CD4-positive, alpha-beta T cell treated with Interleukin-2 at 100 ng/mL for 4 hours (primary cell): ENCODE measurements at places on chromosomes 11 and 22.
A peak's percentile ranks its signal among the peaks of the same experiment; 100 is the strongest.

DNA sequence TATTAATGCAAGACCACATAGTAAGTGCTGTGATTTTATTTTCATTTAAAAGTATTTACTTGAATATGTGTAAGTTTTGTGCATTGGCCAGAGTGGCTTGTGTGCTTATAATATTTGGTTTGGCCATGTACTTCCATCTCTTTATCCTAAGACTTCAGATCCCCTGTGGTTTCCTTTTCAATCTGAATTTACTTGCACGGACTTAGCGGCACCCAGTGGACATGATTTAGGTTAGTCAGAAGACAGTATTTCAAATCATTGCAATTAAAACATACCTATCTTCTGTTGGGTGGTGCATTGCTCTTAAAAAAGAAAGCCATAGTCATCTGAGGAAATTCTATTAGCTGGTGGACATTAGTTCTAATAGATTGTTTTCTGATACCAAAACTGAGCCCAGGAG lies 30.7 kb downstream of the PIWIL4 start:
- DNase-seq, result no peak

DNA sequence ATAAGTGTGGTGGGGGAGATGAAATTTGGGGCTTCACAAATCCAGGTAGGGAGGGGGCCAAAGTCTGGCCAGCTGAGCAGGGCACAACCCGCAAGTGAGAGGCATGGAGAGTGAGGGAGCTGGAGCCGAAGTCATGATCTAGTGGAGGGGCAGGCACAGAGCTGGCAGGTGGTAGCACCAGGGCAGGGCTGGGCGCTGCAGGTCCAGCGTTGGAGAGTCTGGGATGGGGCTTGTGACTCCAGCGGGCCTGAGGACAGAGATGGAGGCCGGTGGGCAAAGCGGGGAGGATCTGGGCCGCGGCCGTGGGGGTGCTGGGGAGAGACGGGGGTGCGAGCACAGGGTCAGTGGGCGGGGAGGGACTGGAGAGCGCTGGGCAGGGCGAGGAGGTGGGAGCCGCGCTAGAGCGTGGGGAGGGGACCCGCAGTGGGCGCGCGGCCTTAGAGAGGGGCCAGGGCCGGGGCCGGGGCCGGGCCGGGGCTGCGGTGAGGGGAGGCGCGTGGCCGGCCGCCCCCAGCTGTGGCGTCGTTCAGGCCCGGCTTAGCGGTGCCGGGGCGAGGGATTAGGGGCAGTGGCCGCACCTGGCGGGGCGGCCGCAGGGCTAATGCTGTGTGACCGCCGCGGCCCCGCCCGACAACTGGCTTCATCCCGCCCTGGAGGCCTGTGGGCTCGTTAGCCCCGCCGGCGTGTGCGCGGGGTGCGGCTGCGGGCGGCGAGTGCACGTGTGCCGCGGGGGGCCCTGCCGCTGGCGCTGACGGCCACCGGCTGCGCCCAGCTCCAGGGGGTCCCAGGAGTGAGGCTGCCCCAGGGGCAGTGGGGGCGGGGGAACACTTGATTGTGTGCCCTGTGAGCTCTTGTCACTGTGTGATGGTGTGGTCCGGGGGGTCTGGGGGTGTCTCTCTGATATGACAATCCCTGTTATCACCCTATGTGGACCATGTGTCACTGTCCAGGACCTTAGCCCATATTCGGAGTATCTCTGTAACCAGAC lies 23.6 kb upstream of the MYOD1 start:
- no peak for DNase-seq

DNA sequence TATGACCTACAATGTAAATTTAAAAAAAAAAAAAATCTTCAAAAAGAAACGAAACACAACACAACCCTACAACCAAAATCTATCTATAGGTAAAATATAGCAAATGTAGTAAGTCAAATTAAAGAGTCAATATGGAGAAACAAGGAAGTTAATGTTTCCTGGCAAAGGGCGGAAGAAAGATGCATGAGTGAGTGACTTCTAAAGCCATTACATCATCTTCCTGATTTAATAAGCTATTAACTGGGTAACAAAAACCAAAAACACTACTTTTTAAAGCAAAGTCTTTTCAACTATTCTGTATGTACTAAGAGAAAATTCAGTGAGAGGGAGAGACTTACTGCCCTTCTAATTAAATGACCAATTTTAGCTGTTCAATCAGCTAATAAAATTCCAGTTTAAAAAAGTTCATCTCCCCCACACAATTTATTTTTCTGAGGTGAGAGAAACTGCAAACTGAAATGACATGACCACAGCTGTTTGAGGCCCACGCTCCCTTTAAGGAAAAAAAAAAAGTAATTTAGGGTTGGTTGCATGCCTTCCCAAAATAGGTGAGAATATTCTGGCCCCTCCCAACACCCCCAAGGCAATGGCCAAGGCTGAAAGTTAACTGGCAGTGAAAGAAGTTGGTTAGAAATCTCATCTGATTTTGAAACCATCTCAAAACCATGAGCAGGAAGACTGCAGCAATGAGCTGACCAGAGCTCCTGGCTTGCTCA lies 5.9 kb downstream of the SF1 start:
- DNase-seq, result no peak

GRCh38 chr22:25758316-25758715 lies 16.3 kb downstream of the MYO18B start:
- no peak for DNase-seq

GRCh38 chr22:31083923-31084810 lies 3.0 kb downstream of the SMTN start:
- DNase-seq, result no peak

- peak; percentile 44 for DNase-seq
Observed at GRCh38 chr22:50545522-50546325, at the start of gene KLHDC7B. TSS of gene KLHDC7B (plus strand) at chr22:50545899. CDS start at chr22:50546244, 345 bp downstream.

GRCh38 chr11:63763496-63764339 lies 4.9 kb downstream of the ZFTA start:
- no peak for DNase-seq

DNA sequence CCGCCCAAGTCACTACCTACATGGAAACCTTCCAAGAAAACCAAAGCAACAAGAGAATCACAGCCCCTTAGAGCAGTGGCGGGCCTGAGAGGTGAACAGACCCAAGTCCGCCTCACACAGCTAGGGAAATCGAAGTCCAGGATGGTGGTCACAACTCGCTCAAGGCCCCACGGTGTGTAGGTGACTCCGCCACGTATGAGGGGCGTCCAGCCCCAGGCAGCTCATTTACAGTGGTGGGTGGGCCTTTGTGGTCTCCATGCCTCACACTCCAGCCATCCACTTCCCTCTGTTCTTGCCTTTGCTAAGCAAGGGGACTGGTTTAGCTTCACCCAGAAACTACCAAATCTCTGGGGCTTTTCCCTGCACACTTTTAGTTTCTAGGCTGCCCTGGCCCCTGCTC lies 9.7 kb upstream of the TCF20 start:
- DNase-seq, result no peak

GRCh38 chr11:33476945-33477606 lies 219.9 kb downstream of the HIPK3 start:
- no peak for DNase-seq

DNA sequence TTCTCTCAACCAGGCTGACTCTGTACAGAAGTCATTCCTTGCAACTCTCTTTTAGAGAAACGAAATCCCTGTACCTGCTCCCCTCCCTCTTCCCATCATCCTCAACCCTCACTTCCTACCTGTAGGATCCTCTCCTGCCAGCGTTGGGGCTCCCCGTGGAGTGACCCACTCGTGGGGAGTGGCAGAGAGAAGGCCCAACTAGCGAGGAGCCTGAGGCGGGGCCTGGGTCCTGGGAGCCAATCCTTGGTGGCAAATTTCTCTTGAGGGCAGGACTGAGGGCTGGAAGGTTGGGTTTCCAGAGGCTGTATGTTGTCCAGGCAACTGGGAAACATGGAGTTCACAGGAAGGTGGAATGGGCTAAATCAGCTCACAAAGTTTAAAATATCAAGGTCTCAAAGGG lies 10.4 kb downstream of the NHERF4 start:
- no peak for DNase-seq

- DNase-seq, result no peak
Observed at GRCh38 chr11:112877581-112877980, 83.6 kb upstream of the NCAM1 start.

GRCh38 chr11:44574610-44575287 lies 9.3 kb downstream of the CD82 start:
- DNase-seq, result peak; percentile 53

GRCh38 chr11:62233730-62234129 lies 8.3 kb upstream of the SCGB1D2 start:
- no peak for DNase-seq

- no peak for DNase-seq
Observed at GRCh38 chr11:96332126-96332771, 10.7 kb downstream of the MAML2 start.

- DNase-seq, result no peak
Observed at GRCh38 chr11:72770799-72771198, 18.6 kb upstream of the ARAP1 start.

DNA sequence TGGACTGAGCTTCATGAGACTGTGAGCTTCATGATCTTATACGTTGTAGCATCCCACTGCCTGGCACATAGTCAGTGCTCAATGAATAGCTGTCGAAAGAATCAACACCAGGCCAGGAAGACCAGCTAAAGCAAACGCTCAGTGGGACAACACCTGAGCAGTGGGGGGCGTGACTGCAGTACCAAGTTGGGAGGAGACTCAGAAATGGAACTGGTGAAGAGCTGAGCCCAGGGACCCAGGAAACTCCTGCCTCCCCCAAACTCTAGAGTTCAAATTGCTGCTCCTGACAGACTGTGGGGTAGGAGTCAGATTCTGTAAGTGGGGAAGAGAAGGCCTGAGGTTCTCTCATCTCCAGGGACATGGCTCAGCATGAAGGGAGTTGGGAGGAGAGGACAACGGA lies 59.3 kb downstream of the MORC2 start:
- DNase-seq, result no peak

GRCh38 chr22:41260871-41261270 lies 20.1 kb upstream of the CHADL start:
- DNase-seq, result no peak

DNA sequence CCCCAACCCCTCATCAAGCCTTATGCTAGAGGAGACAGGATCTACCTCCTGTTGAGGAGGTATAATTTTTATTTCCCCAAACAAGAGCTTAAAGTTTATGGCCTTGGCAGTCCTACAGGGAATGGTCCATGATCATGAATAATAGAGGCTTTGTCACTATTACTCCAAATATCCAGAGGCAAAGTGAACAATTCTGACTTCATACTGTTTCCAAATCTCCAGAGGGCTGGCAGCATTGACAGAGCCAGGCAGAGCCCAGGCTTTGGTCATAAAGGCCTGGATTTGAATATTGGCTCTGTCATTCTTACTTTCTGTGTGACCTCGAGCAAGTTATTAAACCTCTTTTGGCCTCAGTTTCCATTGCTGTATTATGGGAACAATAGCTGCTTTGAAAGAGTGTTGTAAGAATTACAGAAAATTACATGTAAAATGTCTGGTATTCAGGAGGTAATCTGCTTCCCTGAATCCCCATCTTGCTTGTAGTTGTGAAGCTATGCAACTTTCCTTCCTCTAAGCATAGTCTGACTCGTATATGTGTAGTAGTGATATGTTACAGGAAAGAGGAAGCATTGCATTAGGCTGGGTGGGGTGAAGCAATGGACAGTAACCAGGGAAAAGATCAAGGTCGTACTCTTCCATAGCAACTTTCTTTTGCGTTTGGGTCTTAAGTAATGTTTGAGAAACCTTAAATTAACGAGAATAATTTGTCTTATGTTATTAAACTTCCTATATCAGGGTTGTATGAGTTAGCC lies 88.8 kb downstream of the CD44 start:
- DNase-seq, result no peak

DNA sequence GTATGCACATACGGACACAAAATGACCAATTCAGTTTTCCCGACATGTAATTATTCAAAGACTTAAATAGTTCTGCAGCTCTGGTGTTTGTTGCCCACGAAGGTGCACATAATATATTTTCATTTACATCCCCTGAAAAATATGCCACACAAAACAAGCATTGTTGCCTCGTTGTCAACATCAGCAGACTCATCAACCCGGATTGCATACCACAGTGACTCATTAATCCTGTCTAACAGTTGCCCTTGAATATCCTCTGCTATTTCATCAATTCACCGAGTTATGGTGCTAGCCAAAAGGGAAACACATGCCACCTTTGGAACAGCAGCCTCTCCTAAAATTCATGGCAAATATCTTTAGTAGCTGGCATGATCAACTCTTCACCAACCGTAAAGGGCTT lies 582.2 kb downstream of the LRRC4C start:
- DNase-seq, result no peak

DNA sequence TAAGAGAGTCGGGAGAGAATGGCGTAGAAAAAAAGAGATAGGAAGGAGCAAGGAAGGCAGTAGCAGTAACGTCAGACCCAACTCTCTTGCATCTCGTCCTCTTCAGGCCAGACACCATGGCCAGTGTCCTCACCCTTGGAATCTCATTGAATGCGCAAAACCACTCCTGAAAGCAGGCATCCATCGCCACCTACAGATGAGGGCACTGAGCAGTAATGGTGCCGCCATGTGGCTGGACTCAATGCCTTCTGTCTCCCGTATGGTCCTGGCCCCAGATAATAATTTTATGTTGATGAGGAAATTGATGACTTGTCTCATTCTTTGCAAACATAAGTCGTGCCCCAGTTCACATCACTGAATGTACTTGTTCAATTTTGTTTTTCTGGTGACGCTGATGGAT lies 17.8 kb upstream of the ALX4 start:
- DNase-seq, result no peak

- no peak for DNase-seq
Observed at GRCh38 chr11:107676336-107677057, 35.4 kb downstream of the SLN start.

DNA sequence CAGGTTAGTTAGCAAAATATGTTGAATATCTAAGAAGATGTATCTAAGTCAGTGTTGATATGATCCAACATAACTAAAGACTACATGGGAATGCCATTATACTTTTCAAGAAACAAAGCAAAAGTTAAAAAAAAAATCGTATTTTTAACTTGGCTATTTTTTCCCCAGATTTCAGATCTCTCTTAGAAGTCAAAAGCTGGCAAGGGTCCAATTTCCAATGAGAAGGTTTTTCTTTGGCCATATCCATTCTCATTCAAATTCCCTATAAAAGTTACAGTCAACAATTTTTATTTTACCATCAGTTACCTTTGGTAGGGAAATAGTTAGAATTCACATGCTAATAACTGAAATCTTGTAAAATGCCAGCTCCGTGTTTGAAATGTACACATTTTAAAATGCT lies 70.5 kb upstream of the FAT3 start:
- no peak for DNase-seq
